Ureter (tissue), 1 donor: ENCODE measurements at places on chromosomes 13 and 19. TPM values are rescaled to one million over a fixed set of nuclear protein-coding genes. Genes with fewer than 3 reads are reported as not detected.

DNA sequence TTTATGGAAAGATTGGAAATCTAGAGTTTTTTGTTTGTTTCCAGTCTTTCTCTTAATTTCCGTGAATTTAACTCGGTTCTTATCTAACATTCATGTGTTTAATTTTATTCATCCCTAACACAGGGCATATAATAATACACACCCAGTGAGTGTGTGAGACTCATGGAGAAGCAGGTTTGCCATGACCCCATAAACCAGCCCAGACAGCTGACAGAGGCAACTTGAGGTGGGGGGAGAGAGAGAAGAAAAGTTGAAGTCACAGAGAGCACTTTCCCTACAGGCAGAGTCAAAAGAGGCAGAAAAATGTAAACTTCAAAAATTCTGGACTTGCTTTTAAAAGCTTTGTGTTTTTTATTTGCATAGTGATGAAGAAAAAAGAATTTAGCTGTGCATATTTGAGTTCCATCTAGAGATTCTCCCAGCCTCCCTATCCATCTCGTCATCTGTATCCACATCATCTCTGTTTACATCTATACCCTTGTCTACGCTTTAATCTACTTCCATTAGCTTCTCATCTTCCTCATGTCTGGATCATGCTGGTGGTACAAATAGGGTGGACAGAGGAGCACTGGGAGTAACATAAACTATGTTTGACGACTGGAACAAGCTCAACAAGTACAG is 60.2 kb downstream of the THSD1 start:
- DNase-seq = no peak

DNA sequence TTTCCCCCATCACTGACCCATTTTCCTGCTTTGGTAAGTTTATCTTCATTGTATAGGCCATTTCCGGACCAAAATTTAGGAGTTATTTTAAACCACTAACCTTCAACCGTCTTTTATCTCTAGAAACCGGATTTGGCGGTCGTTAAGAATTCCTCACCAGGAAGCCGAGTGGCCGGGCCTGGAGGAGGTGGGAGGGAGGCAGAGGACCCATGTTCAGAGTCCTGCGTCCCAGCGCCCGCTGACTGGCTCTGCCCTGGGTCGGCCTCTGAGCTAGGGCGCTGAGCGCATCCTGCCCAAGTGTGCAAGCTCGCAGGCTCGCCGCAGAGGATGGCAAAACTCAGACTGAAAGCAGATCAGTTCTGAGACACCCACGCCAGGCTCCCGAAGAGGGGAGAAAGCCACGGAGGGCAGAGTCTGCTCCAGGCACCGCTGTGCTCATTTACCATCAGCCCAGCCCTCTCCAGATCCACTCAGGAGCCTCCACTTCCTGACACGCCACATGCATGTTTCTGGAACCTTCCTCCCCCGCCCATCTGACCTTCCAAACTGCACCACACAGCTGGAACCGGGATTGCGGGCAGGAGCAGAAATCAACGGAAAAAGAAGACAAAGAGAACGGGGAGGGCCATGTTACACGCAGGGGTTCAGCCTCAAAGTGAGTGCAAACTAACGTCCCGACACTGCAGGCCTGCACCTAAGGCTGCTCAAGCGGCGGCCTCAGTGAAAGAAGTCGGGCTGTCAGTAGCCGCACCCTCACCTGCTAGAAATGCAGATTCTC is 8.3 kb downstream of the COL4A1 start:
- DNase-seq = no peak

Gene AXL
- total RNA-seq = 40.1 TPM

Gene KIR2DL1
- not detected for total RNA-seq

Gene ZBTB32
- total RNA-seq = not detected

GRCh38 chr13:48715977-48716376 is 62.2 kb downstream of the CYSLTR2 start:
- no peak for DNase-seq

Gene ARHGAP35
- 84.0 TPM for total RNA-seq

DNA sequence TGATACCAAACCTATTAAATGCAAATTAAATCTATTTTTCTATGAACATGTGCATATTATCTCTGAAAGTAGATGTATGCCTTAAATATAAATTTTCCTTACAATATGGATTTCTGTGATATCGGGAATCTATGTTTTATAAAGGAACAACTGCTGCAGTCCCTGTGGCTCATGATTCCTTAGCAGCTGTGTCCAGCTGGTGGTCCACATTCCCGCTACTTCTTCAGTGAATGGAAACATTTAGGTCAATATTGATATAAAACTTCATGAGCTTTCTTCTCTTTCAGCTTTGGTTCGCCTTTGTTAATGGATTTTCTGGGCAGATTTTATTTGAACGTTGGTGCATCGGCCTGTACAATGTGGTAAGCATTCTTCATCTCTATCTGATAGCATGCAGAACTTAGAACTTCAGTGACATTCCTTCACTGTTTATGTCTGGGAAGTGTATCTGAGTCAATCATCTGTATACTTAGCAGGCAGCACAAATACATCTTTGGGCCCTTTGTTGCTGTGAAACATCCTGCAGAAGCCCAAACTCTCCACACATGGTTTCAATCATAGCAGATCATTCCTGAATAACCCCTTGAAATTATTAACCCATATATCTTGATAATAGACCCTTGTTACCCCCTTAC is 223.9 kb downstream of the SHISA2 start:
- DNase-seq = no peak

DNA sequence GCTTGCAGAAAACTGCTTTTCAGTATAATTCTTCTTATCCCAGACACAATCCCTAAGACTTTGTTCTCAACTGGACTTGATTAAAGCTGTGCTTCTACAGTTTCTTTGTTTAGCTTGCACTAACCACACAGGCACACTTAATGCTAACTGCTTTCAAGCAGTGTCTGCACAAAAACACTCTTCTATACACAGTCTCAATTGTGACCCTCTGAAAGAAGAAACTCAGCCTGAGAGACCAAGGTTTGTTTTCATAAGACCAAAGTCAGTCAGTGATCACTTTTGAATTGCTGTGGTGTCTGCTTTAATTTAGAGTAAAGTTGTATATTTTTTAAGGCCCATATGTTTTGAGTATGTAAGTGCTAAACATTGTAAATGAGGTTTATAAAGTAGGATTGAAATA is 431.2 kb downstream of the KCTD12 start:
- no peak for DNase-seq

DNA sequence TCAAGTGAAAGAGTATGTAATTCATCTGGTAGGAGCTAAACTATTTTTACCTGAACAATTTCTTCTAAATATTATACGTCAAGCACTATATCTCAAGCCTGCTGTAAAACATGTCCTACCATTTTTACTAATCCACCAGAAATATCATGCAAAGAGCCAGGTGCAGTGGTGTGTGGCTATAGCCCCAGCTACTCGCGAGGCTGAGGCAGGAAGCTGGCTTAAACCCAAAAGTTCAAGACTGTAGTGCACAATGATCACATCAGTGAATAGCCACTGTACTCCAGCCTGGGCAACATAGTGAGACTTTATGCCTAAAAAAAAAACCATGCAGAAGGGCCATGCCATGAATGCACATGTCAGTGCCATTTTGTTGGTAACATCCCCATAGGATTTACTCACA is 20.7 kb upstream of the CLN5 start:
- no peak for DNase-seq

- no peak for DNase-seq
Measured at GRCh38 chr13:112702341-112702985, 12.6 kb downstream of the ATP11A start.

- DNase-seq = no peak
Measured at GRCh38 chr13:34247596-34247995, 429.6 kb downstream of the RFC3 start.
